ENCODE measurements at places on chromosomes 4 and X. TPM values are rescaled to one million over a fixed set of nuclear protein-coding genes. Genes with fewer than 3 reads are reported as not detected.

Gene RAB39B
- total RNA-seq, result 12.3 TPM

Gene TMPRSS11D
- total RNA-seq, result 0.71 TPM

Gene TRIM61
- total RNA-seq, result 2.7 TPM

Gene CT47B1
- total RNA-seq, result not detected

Gene IQCM
- total RNA-seq, result not detected

Gene PSAPL1
- 0.05 TPM for total RNA-seq

Gene MAGEA2
- not detected for total RNA-seq

Gene ZNF674
- total RNA-seq, result 11.4 TPM

Gene CDS1
- 9.1 TPM for total RNA-seq

Gene FHIP1A
- 32.1 TPM for total RNA-seq

Gene RGN
- total RNA-seq, result 11.4 TPM

Gene FABP2
- total RNA-seq, result not detected

Gene RAB9B
- 18.5 TPM for total RNA-seq

Gene SLITRK2
- 14.2 TPM for total RNA-seq

Gene GAGE12E
- total RNA-seq, result not detected

Gene STK32B
- total RNA-seq, result 11.7 TPM

Gene MAGEA8
- total RNA-seq, result not detected

Gene TREX2
- 0.27 TPM for total RNA-seq

Gene FAM114A1
- 126 TPM for total RNA-seq

Gene TEX13B
- total RNA-seq, result not detected

Gene UCP1
- total RNA-seq, result 0.33 TPM

Gene SOWAHD
- 0.49 TPM for total RNA-seq

Gene GLRB
- total RNA-seq, result 15.2 TPM

Gene CENPVL1
- total RNA-seq, result 0.71 TPM

Gene SUPT20HL1
- not detected for total RNA-seq

Gene PCSK1N
- 46.4 TPM for total RNA-seq

Gene SLC2A9
- total RNA-seq, result 6.4 TPM

Gene TLL1
- total RNA-seq, result 23.9 TPM

Gene PNCK
- 29.3 TPM for total RNA-seq

Gene ZNF157
- total RNA-seq, result 2.6 TPM

Gene SMAD1
- total RNA-seq, result 44.1 TPM

Gene KLHL15
- total RNA-seq, result 33.3 TPM

Gene N4BP2
- 72.2 TPM for total RNA-seq

Gene PFKFB1
- not detected for total RNA-seq

Gene FOXR2
- not detected for total RNA-seq

Gene AADAT
- total RNA-seq, result 14.8 TPM

Gene HDAC8
- total RNA-seq, result 45.4 TPM

Gene TLR3
- 2.7 TPM for total RNA-seq

Gene BMPR1B
- 13.0 TPM for total RNA-seq
